Suppressor macrophage (primary cell): ENCODE measurements at places on chromosomes 2 and 18.

GRCh38 chr2:86054535-86055082 is 51.1 kb downstream of the POLR1A start:
- DNase-seq: no peak

- DNase-seq: no peak
These were observed 43.5 kb downstream of the SLC14A2 start for GRCh38 chr18:45658756-45659155.

DNA sequence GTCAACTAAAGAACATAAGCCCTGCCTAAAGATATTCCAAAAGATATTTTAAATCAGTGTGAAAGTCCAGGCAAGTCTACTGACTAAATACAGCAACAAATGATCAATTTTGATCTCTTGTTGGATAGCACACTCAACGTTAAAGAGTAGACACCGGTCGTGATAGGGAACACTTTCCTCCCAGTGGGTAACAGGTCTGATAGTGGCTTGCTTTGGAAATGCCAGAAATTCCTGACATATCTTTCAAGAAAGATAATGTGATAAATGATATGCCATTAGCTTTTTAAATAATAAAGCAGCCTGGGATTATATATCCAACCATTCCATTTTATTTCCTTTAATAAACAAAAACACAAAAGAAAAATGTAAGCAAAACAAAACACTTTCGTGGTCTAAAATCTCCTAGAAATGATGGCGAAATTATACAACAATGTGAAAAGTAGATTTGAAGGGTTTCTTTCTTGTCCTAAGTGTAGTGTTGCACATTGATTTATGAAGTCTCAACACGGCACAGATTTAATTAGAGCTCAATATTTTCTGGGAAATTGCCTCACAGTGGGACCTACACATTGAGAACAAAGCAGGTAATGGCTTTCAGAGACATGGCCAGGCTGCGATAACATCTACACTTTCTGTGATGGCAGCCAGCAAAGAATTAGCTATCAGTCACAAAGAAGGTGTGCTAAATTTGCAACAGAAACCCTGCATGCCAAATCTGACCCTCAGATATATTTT is 158.6 kb downstream of the PPP1R1C start:
- no peak for DNase-seq

DNA sequence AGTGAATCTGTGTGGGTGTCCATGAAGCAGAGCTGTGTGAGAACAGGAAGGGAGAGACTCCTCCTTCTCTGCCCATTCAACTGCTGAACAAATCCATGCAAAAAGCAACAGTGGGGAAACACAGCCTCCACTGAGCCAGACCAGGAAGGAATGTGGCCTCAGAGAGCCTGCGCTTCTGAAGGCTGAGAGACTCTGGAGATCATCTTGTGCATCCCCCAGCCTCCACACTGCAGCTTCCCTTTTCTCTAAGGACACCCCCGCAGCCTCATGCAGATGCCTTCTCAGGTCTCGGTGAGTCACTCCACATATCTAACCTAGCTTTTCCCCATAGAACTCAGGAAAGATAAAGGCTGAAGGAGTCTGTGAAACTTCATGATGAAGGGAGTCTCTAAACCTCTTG is 402.9 kb downstream of the TNS1 start:
- DNase-seq: peak; percentile 74

DNA sequence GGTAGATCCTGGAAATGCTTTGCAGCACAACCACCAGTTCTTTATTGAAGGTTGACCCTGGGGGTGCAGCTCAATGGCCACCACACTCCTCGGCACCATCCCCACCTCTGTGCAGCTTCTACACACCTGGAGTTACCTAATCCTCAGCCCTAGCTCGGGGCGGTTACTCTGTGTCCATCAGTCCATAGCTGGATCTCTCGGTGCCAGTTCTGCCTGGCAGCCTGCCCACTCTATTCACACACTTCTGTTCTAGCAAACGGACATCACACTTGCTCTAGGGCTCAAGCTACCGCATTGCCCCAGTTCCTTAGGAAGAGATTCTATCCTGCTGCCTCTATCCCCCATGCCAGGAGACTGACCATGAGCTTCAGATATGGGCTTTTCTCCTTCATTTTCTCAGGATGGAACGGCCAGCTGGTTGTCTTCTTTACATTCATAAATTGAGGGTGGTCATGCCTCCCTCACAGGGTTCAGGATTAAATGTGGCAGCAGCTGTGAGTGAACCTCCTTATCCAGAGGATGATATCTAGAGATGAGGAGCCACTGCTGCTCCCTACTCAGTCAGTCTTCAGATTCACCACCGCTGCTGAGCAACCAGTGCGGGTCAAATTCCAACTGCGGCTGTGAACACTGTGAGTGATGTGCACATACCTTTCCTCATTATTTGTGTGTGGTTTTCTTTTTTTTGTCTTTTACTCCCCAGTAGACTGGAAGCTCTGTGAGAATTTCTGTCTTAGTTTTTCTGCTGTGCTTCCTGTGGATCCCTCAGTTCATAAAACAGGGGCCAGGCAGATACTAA is 66.9 kb upstream of the TRIB2 start:
- DNase-seq: no peak
